ENCODE measurements at places on chromosomes 13 and 19. TPM values are rescaled to one million over a fixed set of nuclear protein-coding genes. Genes with fewer than 3 reads are reported as not detected.

Gene EXOC3L2
- total RNA-seq = 1.9 TPM

- DNase-seq = no peak
These were observed 694 bp upstream of the ZIC5 start for GRCh38 chr13:99972190-99972731.

Gene ICAM1
- total RNA-seq = 28.5 TPM

Gene CD177
- 1.1 TPM for total RNA-seq

GRCh38 chr19:1481893-1482360 lies 2.9 kb upstream of the C19orf25 start:
- peak; percentile 30 for DNase-seq

GRCh38 chr13:74253161-74253560 lies 119.0 kb upstream of the KLF12 start:
- no peak for DNase-seq

Gene CERS4
- total RNA-seq = 13.8 TPM

Gene DNASE2
- 23.6 TPM for total RNA-seq

DNA sequence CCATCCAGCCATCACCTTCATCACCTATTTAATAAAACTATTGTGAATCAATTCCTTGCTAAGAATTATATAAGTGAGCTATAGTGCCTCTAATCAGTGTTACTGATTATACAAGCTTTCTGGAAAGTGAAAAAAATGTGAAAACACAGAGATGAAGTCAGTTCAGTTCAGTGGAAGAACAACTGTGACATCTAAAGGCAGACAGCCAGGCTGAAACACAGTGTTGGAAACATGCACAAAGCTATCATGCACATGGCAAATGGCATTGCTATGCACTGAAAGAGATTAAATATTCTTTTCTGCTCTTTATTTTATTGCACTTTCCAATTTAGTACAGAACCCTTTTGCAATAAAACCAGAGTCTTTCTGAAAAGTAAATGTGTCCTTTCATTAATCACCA lies 294.0 kb downstream of the RBM26 start:
- no peak for DNase-seq

Gene PBX4
- 0.37 TPM for total RNA-seq

Gene PLA2G4C
- 20.3 TPM for total RNA-seq

Gene SLAIN1
- total RNA-seq = 9.1 TPM

Gene ACER1
- not detected for total RNA-seq

DNA sequence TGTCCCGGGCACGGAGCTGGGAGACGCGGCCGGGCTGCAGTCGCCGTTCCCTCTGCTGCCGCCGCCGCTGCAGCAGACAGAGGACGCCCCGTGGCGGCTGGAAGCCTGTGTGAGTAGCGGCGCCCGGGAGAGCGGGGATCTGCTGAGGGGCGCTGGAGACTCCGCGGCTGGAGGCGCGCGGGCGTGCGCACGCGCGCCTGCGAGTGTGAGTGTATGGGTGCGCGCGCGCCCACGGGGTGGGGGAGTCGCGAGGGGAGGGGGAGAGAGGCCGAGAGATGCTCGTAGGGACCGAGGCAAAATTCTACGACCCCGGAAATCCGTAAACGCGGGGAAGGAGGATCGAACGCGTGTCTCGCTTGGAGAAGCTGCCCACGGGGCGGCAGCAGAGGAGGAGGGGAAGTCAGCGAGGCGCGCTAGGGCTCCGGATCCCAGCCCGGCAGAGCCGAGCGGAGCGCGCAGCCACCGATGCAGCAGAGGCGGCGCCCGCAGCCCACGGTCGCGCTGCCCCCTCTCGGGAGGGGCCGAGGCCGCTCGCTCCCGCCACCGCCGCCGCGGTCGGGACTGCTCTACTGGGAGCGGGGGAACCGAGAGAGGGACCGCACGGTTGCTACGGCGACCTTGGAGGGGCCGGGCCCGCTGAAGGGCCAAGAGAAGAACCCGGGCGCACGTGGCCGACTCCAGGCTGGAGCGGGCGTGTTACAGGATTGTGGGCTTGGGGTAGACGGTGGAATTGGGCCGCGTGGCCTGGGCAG lies at the start of gene ENOX1:
Gene ENOX1 (minus strand): TSS at position 207 of the 752 bp plus-strand sequence.
- DNase-seq = peak; percentile 78

DNA sequence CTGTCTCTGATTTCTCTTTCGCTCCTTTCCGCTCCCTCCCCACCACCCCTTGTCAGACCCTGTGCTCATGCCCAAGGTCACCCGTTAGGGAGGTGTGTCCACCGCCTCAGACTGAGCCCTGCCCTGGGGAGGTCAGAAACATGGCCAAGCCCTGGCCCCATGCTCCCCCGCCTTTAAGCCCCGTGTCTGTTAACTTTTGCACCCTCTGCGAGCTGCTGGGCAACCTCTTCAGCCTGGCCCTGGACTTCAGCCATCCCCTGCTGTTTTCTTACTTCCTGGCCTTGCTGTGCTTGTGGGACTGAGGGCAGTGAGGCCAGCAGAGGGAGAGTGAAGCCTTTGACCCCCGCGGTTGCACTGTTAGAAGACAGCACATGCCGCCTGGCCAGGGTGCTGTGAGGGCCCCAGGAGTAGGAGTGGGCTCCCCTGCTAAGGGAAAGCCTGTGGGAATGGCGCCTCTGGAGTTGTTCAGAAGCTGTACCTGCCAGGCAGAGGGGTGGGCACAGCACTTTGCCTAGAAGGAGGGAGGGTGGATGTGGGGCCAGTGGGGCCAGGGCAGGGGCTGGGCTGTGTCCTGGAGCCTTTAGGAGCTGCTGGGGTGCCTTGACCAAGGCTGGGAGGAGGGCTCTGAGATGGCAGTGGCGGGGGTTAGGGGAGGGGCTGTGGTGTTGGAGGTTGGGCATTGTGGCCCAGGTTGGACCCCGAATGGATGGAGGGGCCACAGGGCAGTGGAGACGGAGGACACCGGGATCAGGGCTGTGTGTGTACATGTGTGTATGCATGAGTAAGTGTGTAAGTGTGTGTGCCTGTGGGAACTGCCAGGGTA lies 7.9 kb downstream of the UPF1 start:
- no peak for DNase-seq

- no peak for DNase-seq
These were observed 5.0 kb downstream of the SIGLEC14 start for GRCh38 chr19:51641648-51642047.

DNA sequence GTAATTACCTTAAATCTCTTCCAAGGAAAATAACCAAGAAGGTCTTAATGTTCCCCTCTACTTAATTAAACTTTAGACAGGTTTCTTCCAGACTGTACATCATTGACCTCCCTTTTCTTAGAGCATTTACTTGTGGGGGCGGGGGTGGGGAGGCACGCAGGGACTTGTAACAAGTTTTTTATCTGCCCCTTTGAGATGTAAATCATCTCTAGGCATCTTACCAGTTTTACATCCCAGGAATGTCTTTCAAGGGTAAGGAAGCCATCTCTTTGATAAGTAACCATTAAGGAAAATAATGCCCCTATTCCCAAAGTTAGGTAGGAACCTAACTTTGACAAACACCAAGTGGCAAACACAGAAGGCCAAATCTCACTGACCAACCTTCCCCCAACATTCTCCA lies 528.6 kb downstream of the SUCLA2 start:
- no peak for DNase-seq

GRCh38 chr19:35045667-35046300 lies 4.3 kb downstream of the HPN start:
- no peak for DNase-seq

DNA sequence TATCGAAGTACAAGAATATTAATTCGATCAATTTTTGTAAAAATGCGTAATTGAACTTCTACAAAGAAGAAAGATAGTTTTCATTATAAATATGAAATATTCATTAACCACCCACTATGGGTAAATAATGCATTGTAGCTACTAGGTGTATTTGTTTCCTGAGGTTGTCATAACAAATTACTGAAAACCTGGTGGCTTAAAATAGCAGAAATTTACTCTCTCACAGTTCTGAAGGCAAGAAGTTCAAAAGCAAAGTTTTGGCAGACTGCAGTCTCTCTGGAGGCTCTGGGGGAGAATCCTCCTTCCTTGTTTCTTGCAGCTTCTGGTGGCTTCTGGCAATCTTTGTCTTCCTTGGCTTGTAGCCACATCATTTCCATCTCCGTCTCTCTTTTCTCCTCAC lies 99.2 kb upstream of the MIR17HG start:
- no peak for DNase-seq

- DNase-seq = peak; percentile 76
These were observed 13.7 kb downstream of the PPFIA3 start for GRCh38 chr19:49132974-49133609.

DNA sequence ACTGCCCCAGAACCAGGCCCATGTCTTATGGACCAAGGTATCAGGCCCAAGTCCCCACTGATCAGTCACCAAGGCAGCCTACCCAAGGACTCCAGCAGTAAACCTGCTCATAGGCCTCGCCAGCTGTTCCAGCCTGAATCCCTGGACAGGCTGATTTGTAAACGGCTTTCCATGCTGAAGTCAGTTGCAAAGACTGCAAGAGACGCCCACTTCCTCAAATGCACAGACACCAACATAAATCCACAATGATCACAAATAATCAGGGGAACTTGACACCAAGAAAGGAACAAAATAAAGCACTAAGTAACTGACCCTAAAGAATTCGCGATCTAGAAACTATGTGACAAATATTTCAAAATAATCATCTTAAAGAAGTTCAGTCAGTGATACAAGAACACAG lies 75.2 kb downstream of the RXFP2 start:
- no peak for DNase-seq

- no peak for DNase-seq
These were observed 4.6 kb downstream of the RBM26 start for GRCh38 chr13:79401259-79402070.

Gene C1QTNF9
- total RNA-seq = 0.47 TPM

GRCh38 chr13:70370924-70371323 lies 262.7 kb upstream of the KLHL1 start:
- no peak for DNase-seq

DNA sequence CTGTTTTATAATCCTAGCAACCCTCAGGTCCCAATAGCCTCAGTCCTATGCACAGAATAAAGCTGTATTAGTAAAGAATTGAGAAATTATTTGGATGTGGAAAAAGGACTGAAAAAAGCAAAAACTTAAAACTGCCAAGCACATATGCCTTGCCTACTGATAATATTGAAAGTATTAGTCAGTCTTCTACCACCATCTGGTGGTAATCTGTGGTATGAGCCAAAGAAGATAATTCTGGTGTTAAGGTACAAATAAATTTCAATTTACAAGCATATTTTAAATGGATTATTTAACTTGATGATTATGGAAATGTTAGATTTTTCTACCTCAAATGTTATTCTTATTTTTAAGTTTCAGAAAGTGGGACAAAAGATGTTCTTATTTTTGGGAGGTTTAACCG lies 460.3 kb upstream of the KLHL1 start:
- DNase-seq = no peak

GRCh38 chr19:10737722-10738121 lies 19.8 kb downstream of the DNM2 start:
- no peak for DNase-seq

Measured in left cardiac atrium (tissue), 4 donors.